M059J (cell line): ENCODE measurements at places on chromosomes 1 and 21. TPM values are rescaled to one million over a fixed set of nuclear protein-coding genes. Genes with fewer than 3 reads are reported as not detected.

- no peak for DNase-seq
These were observed 85.6 kb upstream of the C1orf21 start for GRCh38 chr1:184301227-184301626.

GRCh38 chr1:166221316-166221715 is 54.5 kb upstream of the FAM78B start:
- no peak for DNase-seq

DNA sequence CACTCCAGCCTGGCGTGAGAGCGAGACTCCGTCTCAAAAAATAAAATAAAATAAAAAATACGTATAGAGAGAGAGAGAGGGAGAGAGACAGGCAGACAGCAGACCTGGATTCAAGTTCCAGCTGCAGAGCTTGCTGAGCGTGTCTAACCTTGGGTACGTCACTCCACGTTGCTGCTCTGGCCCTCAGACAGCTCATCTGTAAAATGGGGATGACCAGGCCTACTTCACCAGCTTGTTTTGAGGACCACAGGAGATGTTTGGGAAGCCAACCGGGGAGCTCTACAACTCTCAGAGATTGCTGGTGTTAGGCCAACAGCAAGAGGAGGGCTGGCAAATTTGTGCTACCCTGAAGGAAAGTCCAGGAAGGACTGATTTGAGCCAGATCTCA is 499 bp upstream of the TRAF5 start:
- no peak for DNase-seq

DNA sequence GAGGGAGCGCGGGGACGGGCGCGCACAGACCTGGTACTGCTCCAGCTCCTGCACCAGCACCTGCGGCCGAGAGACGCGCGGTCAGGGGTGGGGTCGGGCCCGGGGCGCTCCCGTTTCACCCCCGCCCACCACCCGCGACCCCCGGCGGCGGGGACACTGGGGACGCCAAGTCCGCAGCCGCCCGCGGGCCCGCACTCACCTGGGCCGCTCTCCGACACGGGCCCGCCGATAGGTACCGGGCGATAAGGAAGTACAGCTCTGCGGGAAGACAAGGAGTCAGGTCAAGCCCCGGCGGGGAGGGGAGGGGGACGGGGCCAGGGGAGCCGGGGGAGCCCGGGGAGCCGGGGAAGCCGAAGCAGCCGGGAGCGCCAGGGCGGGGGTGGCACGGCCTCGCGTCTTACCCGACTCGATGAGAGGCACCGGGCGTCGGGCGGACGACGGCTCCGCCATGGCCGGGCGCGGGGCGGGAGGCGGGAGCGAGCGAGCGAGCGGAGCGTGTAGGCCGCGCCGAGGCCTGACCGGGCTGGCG is 326 bp downstream of the BRWD1 start:
- DNase-seq = no peak

Gene NMNAT2
- 8.2 and 25.2 TPM in 2 replicates for total RNA-seq

Gene GBP6
- 0.22 and 0.57 TPM in 2 replicates for total RNA-seq

Gene HSD3B1
- total RNA-seq = not detected in 2 replicates

- DNase-seq = no peak
These were observed 100.8 kb downstream of the PBX1 start for GRCh38 chr1:164659621-164660411.

DNA sequence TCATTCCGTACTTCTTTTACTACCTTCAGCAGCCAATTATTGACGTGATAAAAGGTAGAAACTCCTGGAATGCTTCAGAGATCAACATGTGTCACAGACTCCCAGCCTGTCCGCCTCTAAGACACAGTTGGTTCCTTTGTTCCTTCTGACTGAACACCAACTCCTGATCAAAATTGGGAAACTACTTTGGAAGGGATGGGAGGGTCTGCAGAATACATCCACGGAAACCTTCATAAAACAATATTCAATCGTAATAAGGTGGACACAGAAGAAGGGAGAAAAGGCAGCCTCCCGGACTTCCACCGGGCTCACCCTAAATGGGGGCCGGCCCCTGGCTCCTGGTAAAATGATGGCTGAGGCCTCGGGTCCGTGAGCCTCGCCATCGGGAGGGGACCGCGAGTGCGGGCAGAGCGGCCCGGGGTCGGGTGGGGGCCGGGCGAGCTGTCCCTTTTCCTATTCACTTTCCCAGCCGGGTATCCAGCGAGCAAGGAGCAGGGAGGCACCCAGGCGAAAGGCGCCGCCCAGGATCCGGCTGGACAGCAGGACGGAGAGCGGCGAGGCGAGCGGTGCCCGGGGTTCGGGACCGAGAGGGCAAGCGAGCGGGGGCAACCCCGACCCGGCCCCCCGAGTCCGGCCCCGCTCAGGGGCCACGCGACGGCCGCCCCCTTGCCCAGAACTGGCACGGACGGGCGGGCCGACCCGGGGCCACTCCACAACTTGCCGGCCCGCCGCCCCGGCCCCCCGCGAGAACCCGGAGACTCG is 805 bp downstream of the NRIP1 start:
- DNase-seq = peak; percentile 36

DNA sequence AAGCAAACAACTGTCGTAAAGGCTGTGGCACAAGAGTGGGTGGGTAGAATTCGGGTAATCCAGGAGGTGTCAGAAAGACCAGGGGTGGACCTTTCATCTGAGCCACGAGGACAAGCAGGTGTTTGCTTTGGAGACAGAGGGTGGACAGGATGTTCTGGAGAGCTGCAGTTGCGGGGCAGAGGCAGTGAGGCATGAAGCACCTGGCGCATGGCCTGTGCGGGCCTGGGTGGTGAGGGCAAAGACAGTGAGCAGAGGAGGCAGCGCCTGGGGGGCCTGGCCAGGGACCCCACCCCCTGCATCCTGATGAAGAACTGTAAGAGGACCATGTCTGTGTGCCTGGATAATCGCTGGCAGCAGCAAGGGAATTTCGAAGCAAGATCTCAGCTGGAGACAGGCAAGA is 24.9 kb downstream of the KIF26B start:
- no peak for DNase-seq

- DNase-seq = no peak
These were observed 15.8 kb downstream of the C1orf167 start for GRCh38 chr1:11777658-11778322.

Gene NUF2
- total RNA-seq = 40.0 and 51.1 TPM in 2 replicates

DNA sequence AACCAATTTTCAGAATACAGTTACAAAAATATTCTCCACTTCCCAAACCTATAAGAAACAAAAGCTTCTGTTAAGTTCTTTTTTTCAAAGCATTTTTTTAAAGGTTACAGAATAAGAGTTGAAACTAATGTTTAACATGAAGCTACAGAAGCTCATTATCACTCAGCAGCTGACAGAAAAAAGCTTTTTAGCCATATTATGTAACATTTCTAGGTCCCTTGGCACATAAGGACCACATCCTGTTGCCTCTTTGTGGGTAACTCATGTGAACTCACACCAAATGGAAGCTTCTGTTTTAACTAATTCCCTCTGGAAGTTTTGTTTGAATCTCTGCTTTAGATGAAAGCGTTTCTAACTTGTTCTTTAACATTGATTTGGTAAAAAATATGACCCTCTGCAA is 242.5 kb upstream of the TMPRSS15 start:
- DNase-seq = no peak

- DNase-seq = no peak
These were observed 90.7 kb downstream of the RIPK4 start for GRCh38 chr21:41676198-41676597.

DNA sequence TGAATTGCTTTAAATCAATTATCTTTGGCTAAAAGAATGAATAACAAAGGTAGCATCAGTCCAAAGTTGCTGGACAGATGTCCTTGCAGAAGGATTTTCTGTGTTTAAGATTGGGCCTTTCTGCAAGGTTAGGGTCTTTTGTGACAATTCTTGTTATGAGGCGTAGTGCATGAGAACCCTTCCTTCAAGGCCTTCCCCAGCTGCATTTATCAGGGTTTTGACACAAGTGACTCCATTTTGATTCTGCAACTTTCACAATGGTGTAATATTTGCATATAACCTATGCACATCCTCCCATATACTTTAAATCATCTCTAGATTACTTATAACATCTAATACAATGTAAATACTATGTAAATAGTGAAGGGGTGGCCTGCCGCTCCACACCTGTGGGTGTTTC is 1.1 kb upstream of the SETD4 start:
- no peak for DNase-seq

Gene IFI16
- 75.9 and 103 TPM in 2 replicates for total RNA-seq

DNA sequence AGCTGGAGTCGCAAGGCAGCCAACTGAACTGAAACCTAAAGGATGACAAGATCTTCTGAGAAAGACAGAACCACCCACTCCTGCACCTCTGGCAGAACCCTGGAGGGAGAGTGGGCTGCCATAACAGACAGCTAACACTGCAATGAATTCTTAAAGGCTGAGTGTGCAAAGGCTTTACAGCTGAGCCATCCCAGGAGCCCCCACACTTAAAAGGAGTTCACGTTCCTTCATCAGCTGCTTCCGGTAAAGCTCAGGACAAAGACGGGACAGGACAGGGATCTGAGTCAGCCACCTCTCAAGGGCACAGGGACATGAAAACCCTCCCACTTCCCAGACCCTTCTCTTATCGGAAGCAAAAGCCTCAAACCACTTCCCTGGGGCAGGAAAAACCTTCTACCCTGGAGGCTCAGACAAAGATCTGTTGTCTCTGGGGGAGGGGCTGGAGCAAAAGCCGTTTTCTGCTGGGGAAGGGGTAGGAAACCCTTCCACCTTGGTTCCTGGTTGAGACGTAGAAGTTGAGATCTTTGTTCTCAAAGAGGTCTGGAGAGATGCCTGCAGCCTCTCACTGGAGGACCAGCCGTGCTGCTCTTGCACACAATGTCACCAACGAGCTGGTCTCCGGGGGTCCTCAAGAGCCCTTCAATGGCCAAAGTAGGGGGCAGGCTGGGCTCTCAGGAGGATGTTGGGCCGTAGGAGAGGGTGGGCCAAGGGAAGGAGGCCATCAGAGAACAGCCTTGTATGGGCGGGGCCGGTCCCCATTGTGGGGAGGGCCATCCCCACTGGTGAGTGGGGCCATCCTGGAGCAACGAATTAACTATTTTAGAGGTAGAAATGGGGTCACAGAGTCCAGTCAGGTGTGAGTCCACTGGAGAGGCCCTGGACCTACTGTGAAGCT is 452.4 kb downstream of the PTPRU start:
- DNase-seq = peak; percentile 95

GRCh38 chr1:78664763-78665162 is 15.1 kb downstream of the IFI44 start:
- peak; percentile 69 for DNase-seq

DNA sequence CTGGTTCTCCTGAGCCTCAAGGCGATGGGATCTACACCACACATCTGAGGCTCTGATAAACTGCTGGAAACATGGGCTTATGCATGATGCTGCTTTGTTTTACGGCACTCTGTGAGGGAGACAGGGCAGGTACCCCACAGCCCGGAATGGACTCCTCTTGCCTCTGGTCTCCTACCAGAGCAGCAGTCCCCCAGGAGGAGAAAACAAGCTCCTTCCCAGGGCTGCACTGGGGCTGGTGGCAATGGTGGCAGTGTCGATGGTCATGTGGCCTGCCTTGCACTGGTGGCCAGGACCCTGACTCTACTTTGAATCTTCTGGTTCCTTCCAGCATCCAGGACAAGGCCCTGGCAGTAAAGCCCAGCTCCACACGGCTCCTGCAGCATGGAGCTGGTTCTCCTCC is 79.4 kb downstream of the TOMM20 start:
- DNase-seq = no peak

DNA sequence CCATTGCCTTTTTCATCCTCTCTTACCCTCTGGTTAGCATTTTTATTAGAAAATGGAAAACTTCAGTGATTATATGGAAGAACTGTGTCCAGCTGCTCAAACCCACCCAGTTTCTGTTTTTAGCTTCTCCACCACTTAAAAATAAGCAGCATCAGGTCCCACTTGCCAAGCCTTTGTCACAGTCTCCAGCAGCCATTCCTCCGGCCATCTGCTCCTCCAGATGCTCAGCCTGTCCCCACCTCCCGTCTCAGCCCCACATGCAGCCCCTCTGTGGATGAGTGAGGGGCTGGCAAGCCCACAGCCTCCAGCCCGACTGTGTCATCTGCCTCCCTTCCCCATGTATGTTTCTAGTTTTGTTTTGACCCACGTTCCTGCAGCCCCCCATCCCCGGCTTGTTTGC is 289.7 kb downstream of the HHAT start:
- no peak for DNase-seq

GRCh38 chr1:108877348-108878159 is 769 bp downstream of the GPSM2 start:
- peak; percentile 57 for DNase-seq

DNA sequence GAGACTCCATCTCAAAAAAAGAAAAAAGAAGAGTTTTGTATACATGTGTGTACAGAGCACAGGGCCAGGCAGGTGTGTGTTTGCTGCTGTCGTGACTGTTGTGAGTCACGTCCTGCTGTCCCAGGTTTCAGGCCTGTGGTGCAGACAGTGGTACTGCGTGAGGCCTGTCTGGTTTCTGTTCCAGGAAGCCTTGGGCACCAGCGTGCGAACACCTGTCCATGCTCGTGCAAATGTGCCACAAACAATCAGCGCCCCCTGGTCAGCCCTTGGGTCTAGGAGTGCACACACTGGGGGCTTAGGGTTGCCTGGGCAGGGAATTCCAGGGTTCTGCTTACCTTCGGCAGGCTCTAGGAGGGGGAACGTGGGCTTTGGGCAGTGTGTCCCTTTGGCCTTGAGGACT is 16.9 kb downstream of the GPR157 start:
- no peak for DNase-seq

Gene CR1L
- 3.6 TPM in 1 of 2 replicates, not detected in the other for total RNA-seq

Gene HSD11B1
- 1.9 and 4.3 TPM in 2 replicates for total RNA-seq

DNA sequence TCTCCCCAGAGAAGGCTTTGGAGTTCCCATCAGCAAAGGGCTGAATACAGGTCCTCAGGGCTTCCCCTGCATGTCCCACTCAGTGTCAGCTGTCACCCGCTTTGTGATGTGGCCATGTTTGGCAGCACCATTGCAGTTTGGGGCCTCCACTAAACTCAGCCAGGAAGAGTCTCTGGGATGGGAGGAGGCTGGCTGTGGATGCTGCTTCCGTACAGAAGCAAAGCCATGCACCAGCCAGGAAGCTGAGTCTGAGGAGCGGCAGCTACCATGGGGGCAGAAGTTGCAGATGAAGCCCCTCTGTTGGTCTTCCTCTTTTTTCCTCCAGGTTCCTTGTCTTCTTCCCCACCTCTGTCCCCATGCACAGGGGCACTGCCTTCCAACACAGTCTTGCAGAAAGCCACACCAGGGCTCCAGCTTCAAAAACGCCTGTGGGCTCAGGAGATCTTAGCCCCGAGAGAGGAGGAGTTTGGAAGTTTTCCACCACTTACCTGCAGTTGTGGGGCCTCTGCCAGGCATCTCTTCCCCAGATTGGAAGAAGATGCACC is 416.8 kb downstream of the NPHP4 start:
- DNase-seq = no peak

DNA sequence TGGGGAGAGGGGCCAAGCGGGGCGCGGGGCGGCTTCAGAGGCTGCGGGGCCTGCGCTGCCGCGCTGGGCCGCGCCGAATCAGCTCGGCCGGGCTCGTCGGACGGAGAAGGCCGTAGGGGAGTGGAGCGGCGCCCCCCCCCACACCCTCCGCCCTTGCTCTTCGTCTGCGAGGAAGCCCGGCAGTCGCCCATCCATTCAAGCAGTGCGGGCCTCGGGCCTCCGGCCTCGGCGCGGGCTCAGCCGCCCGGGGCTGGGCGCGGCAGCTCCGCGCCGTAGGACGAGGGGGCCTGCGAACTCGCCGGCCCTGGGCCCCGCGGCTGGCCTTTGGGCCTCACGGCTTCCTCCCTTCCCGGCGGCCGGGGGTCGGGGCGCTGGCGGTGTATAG is 564 bp downstream of the CTPS1 start:
- DNase-seq = no peak

- no peak for DNase-seq
These were observed 17.9 kb upstream of the ATP6V1G3 start for GRCh38 chr1:198558402-198558801.

GRCh38 chr1:198607714-198608113 is 31.1 kb upstream of the PTPRC start:
- peak; percentile 44 for DNase-seq

Gene HEYL
- total RNA-seq = 0.15 TPM in 1 of 2 replicates, not detected in the other

Gene SKI
- total RNA-seq = 3.5 and 13.8 TPM in 2 replicates

GRCh38 chr1:161884475-161884874 is 118.4 kb downstream of the ATF6 start:
- DNase-seq = no peak
